Sigmoid colon (tissue), 7 donors: ENCODE measurements at places on chromosomes 16 and 17. TPM values are rescaled to one million over a fixed set of nuclear protein-coding genes. Genes with fewer than 3 reads are reported as not detected.
A peak's percentile ranks its signal among the peaks of the same experiment; 100 is the strongest.

Gene CORO1A
- total RNA-seq = 14.7 TPM

Gene MAPK7
- 45.7 TPM for total RNA-seq

Gene SKAP1
- total RNA-seq = 0.41 TPM

Gene HEATR3
- 14.3 TPM for total RNA-seq

Gene ADAP2
- 11.8 TPM for total RNA-seq

Gene PDILT
- total RNA-seq = not detected

Gene FGF11
- total RNA-seq = 0.36 TPM

Gene TMEM107
- 14.4 TPM for total RNA-seq

DNA sequence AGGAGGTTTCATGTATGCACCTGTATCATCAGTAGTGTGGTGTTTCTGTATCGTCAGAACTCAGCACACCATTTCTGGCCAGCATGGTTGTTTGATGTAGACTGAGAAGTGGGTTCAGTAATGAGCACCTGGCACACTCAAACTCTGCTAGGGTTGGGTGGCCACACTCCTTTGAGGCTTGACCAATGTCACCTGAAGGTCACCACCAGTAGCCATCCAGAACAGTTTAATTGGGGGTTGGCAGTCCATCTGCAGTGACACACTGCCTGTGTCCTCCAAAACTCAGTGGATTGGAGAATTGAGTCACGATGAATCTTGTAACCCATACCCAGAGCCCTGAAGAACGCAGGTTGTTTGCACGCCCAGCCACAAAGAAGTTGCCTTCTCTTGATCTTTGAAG lies 86.8 kb upstream of the HSBP1 start:
- no peak for DNase-seq

DNA sequence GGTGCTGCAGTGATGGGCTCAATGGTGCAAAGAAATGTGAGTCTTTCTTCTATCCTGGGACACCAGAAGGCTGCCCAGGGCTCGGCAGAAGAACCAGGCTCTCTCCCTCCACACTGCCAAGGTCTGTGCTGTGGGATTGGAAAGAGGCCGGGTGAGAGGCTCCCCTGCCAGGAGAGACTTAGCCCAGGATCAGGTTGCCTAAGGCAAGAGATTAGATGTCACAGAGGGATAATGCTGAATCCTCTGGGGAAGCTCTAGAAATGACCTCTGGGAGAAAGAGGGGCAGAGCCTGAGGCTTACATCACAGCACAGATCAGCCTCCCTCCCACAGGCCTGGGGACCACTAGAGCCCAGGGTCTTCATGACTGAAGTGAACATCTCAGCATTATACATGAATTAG lies 5.7 kb upstream of the DOC2B start:
- DNase-seq = no peak

- peak; percentile 28 for DNase-seq
Observed at GRCh38 chr17:288802-289356, 63.7 kb downstream of the RPH3AL start.

DNA sequence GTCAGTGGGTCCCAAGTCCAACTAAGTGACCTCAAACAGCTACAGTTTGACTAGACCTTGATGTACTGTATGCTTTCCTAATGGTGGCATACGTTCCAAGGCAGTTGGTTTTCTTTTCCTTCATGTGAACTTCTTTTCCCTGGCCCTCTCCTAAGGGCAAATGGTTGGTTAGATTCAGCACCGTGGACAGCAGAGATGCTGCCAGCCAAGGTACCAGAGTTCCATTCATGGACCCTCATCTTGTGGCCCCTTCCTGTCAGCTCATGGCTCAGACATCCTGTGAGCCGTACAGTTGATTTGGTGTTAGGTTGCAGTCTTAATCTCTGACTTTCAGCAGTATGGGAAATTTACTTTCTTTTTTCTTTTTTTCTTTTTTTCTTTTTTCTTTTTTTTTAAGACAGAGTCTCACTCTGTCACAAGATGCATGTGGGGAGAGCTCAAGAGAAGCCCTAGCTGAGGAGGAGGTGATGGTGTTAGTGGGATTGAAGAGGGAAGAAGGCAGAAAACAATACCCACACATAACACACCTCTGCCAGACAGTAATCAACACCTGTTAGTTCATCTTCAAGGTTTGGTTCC lies 122.4 kb downstream of the USP31 start:
- DNase-seq = no peak

GRCh38 chr17:14753383-14753782 lies 452.5 kb downstream of the HS3ST3B1 start:
- no peak for DNase-seq

- no peak for DNase-seq
Observed at GRCh38 chr16:1474082-1474795, 589 bp downstream of the CLCN7 start.

DNA sequence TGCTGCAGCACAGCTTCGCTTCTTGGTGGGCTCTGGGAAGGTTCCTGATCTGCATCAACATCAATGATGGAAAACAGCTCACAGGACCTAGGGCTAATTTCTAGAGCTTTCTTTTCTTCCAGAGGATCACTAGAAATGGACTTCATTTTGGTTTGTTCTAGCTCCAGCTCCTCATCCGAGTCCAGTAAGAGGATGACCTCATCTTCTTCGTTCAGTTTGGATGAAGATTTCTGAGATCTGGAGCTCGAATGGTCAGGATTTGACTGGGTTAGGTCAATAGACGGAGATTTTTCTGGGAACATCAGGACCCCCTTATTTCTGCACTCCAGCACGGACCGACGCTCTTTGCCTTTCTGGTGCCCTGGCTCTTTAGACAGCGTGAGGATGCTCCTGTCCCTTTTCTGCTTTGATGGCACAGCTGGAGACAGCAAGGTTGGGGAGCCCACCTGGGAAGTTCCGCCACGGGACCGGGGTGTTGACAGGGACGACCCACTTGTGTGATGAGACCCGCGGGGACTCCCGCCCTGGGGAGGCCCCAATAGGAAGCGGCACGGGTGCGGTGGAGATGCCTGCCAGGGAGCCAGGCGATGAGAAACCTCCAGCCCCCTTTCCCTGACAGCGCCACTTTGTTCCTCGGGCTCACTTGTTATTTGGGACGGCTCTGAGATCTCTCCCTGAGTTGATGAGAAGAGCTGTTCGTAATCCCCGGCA lies 12.9 kb upstream of the NLRC3 start:
- no peak for DNase-seq

DNA sequence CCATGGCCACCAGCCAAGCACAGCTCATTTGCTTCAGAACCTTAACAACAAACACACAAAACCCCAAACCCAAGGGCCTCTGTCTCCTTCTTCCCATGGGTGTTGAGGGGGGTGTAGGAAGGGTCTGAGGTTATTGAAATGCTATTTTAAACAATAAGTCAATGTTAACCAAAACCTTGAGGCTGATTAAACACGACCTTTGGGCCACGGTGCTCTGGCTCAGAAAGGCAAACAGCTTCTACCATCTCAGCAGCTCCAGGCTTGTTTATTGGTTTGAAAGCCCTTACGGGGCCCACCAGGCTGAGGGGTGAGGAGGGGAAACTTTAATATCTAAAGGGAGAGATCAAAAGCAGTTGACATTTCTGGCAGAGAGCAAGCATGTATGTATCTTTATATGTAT lies 185.7 kb upstream of the IRX6 start:
- DNase-seq = no peak

GRCh38 chr17:65283704-65284103 lies 146.5 kb downstream of the RGS9 start:
- DNase-seq = no peak

DNA sequence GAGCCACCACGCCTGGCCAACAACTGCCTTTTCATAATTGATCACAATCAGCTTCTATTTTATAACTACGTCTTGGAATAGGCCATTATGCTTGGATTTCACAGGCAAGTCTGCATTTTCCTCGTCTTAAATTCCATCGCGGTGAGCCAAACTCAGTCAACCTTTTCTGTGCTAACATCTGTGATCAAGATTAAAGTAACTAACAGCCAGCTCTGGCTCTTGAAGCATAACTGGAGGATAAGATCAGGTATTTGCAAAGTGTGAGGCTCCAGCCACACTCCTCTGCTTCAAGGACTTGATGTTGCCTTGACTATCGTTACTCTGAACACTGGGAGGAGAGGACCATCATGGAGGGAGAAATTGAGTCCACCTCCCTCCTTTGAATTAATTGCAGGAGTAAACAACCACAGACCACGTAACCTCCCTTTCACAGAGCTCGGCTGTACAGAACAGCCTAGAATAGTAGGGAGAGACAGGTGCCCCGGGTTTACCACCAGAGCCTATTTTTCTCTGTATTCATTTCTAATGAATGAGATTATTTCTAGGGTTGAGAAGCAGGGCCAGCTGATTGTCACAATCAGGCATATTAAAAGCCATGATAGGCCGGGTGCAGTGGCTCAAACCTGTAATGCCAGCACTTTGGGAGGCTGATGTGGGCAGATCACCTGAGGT lies 143.0 kb downstream of the XYLT1 start:
- DNase-seq = peak; percentile 12

DNA sequence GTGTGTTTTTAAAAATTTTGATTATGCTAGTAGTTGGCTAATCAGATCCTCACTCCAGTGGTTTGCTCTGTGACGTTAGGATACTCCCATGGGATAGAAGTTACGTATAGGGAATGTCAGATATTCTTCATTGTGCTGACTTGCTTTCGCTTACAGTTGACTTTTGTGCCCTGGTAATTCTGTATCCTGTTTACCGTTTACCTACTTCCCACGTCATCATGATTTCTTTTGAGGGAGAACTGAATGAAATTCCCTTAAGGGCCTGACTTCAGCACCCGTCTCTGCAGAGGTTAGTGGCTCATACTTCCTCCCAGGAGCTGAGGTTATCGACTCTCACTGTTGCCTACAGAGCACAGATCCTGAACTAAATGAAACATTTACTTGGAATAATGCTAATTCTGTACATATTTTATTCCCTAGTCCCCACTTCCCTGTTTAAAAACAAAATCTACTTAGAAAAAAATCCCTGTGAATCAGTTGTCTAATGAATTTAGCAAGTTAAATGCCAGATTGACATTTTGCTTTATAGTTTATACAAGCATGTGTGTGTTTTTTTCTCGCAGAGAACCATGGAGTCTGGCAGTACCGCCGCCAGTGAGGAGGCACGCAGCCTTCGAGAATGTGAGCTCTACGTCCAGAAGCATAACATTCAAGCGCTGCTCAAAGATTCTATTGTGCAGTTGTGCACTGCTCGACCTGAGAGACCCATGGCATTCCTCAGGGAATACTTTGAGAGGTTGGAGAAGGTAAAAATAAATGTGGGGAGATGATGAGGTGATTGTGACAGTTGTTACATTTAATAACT lies 2.8 kb downstream of the PRKAR1A start:
- no peak for DNase-seq

DNA sequence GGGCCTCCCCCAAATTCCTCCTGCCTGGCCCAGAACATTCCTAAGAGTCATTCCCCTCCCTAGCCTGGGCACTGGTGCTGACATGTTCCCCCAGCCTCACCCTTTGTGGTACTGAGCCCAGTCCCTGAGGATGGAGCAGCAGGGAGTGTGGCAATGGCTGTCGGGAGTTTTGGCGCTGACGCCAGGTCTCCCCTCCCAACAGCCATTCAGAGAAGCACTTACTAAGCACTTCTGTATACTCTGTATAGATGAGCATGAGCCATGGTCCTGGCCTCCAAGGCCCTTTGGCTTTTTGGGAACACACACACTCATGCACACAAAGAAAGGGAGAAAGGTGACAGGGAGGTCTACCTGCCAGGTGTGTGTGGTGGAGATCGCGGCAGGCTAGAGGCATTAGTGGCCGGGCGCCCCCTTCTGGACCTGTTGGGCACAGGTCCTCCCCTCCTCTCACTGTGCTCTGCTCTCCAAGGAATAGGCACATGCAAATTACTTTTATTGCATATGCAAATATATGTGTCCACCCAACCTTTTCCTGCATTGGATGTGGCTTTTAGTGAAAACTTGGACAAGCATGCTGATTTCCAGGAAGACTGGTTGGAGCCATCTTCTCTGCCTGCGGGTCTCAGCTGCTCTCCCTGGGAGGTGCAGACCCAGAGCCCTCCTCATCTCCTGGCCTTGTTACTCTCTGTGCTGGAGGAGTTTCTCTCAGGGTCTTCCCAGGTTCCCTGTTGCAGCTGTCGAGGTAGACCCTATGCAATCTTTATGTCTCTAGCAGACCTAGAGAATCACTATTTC lies 17.4 kb upstream of the C17orf107 start:
- no peak for DNase-seq

DNA sequence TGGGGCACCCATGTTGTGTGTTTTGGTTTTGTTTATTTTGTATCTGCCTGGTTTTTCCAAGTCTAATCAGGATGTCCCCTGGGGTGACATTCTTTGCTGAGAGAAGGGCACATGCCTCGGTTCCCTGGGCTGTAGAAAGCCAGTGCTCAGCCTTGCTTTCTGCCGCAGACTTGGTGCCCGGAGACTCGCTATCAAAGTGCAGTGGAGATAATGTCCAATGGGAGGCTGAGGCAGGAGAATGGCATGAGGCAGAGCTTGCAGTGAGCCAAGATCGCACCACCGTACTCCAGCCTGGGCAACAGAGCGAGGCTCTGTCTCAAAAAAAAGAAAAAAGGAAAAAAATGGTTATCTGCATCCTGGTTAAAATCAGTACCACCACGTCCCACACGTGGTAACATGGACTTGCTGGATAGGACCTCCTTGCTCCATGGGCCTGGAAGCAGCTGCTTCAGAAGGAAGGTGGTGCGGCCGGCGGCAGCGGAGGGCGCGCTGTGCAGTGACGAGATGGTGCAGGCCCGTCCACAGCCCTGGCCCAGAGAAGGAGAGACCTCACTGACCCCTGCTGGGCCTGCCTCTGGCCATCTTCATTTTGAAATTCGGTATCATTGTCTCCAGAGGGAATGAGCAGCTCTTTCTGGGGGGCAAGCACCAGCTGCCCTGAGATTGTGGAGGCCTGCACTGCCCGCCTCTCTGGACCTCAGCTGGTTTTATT lies 19.3 kb upstream of the IL17C start:
- no peak for DNase-seq

DNA sequence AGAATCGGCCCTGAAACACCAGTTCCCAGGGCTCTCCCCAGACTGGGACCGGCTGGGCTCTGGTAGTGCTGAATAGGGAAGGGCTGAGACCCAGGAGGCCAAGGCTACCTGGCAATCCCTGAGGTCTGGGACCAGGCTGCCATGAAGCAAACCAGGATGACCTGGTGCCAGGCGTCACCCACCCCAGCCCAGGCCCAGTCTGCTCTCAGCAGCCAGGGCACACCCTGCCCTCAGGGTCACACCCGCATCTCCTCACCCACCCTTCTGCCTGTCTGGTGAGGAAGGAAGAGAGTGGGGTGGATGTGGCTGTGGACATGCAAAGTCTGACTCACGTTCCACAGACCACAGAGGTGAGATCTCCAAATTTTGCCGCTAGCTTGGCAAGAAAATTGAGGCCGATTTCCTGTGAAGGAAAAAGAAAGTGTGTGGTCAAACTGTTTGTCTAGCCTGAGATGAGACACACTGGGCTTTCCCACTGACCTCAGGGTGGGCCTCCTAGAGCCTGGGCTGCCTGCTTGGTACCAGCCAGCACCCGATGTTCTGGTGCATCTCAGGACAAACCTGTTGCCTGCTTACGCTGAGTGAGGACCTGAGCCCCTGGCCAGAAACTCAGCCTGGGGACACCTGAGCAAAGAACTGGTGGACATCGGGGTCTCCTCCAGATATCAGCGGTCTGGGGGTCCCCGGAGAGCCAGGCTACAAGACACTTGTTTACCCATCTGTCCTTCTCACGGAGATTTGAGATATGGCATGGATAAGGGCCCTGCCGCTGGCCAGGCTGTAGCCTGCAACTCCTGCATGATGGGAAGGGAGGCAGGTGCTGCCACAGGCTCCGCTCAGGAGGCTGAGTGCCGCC lies 6.3 kb upstream of the RAB37 start:
- DNase-seq = no peak
